ENCODE measurements at places on chromosomes 1 and 21. TPM values are rescaled to one million over a fixed set of nuclear protein-coding genes. Genes with fewer than 3 reads are reported as not detected.

DNA sequence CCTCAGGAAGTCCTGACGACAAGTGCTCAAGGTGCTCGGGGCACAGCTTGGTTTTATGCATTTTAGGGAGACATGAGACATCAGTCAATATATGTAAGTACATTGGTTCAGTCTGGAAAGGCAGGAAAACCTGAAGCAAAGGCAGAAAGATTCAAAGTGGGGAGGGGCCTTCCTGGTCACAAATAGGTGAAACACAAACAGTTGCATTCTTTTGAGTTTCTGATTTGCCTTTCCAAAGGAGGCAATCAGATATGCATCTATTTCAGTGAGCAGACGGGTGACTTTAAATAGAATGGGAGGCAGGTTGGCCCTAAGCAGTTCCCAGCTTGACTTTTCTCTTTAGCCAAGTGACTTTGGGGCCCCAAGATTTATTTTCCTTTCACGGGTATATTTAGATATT is 8.9 kb upstream of the RNF187 start:
- DNase-seq, result no peak
- no peak overlapping the region for H3K27ac ChIP-seq
- no peaks in the 10 kb centered on the region for H3K4me1 ChIP-seq
- no peaks in the 10 kb centered on the region for H3K36me3 ChIP-seq

- peak overlapping the region; percentile 76 for H3K27ac ChIP-seq
- H3K27me3 ChIP-seq, result no peaks in the 10 kb centered on the region
- peak overlapping the region; percentile 20 for H3K4me3 ChIP-seq
- peaks cover 15% of the 10 kb centered on the region for H3K4me1 ChIP-seq
- H3K36me3 ChIP-seq, result no peaks in the 10 kb centered on the region
- peak; percentile 80 for DNase-seq
Observed at GRCh38 chr1:226827458-226827857, 43.0 kb upstream of the PSEN2 start.

- no peak overlapping the region for H3K27ac ChIP-seq
- H3K36me3 ChIP-seq, result no peaks in the 10 kb centered on the region
- no peak for DNase-seq
- H3K27me3 ChIP-seq, result no peaks in the 10 kb centered on the region
- no peak overlapping the region for H3K4me3 ChIP-seq
Observed at GRCh38 chr1:60567256-60567655, 493.7 kb upstream of the C1orf87 start.

The CYP4A11 gene
- not detected for total RNA-seq
